ENCODE measurements at places on chromosomes 12 and 14.
A peak's percentile ranks its signal among the peaks of the same experiment; 100 is the strongest.

GRCh38 chr14:72513965-72514659 is 379.8 kb downstream of the DPF3 start:
- no peak for DNase-seq

DNA sequence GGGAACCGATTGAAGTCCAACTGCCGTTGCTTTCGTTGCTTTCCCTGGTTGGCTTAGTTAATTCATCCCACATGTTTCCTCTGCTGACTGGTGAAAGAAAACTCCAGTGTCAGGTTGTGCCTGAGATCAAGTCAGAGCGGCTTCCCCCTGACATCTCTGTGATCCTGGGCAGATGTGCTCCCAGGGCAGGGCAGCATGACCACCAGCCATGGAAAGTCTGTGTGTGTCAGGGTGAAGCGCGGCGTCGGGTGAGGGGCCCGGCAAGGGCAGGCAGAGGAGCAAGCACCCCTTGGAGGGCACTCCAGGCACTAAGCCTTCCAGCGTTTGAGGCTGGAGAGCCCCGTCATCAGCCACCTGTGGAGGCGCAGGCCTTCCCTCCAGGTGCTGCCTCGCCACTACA is 54.5 kb upstream of the IGF1 start:
- no peak for DNase-seq

GRCh38 chr12:21773263-21773741 is 1.2 kb downstream of the KCNJ8 start:
- peak; percentile 30 for DNase-seq

DNA sequence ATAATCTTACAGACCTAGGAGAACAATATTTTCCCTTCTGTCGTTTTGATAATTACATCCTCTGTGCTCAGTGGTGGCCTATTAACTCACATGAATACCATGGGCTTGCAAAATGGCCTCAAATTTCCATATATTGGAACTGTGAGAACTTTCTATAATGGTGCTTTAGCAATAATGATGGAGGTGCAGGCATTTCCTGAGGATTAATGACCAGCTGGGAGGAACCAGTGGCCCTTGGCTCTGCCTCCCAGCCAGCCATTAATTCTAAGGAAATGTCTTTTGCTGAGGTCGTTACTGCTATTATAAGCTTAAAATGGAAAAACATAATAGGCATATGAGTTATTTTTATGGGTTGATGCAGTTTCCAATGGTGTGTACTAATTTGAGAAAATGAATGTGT is 33.6 kb downstream of the HMGA2 start:
- DNase-seq, result no peak

- DNase-seq, result no peak
These were observed 15.3 kb downstream of the DLK1 start for GRCh38 chr14:100741966-100742365.

- DNase-seq, result peak; percentile 62
These were observed 747 bp upstream of the DACT1 start for GRCh38 chr14:58637040-58637390.

GRCh38 chr12:98911396-98911795 is 266.3 kb downstream of the APAF1 start:
- DNase-seq, result no peak

GRCh38 chr12:128910629-128911028 is 57.4 kb downstream of the GLT1D1 start:
- no peak for DNase-seq

- no peak for DNase-seq
These were observed 448 bp downstream of the FBXL14 start for GRCh38 chr12:1594006-1594260.

DNA sequence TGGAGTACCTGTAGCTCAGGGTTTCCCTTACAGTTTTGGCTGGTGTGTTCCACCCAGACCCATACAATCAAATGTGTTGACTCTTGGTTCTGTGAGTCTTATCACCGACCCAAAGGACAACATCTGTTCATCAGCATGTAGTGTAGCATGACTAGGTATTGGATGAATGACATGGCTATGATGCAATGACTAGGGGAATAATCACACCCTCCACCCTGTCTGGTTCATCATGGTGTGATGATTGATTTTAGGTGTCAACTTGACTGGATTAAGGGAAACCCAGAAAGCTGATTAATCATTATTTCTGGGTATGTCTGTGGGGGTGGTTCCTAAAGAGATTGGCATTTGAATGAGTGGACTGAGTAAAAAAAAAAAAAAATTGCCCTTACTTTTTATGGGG is 311.3 kb downstream of the DPF3 start:
- peak; percentile 14 for DNase-seq

- no peak for DNase-seq
These were observed 35.2 kb upstream of the DCD start for GRCh38 chr12:54683398-54683797.

GRCh38 chr12:126847005-126847629 is 1419.9 kb upstream of the TMEM132C start:
- DNase-seq, result no peak

- no peak for DNase-seq
These were observed 38.6 kb upstream of the VPS33A start for GRCh38 chr12:122304924-122305323.

DNA sequence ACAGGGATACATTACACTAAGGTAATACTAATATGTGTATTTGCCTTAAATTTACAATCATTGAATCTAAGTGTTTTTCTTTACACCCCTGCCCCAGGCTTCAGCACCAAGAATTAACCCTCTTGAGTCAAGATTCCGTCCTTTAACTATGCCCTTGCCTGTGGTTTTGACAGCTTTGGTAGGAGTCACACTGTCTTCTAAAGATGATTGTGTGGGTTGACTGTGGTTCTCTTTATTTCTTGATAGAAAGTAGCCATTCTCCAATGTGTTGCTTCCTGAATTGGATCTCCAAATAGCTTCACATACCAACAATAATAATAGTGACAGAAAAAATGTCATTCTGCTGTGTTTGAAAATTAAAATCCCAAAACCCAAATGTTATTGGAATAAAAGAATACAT is 3.6 kb downstream of the CLEC7A start:
- DNase-seq, result no peak
